ENCODE measurements at places on chromosomes 7 and 10. TPM values are rescaled to one million over a fixed set of nuclear protein-coding genes. Genes with fewer than 3 reads are reported as not detected.

Gene KLLN
- total RNA-seq: 0.46 TPM

Gene CD36
- 0.65 TPM for total RNA-seq

Gene UNCX
- total RNA-seq: not detected

Gene OR2A5
- total RNA-seq: not detected

DNA sequence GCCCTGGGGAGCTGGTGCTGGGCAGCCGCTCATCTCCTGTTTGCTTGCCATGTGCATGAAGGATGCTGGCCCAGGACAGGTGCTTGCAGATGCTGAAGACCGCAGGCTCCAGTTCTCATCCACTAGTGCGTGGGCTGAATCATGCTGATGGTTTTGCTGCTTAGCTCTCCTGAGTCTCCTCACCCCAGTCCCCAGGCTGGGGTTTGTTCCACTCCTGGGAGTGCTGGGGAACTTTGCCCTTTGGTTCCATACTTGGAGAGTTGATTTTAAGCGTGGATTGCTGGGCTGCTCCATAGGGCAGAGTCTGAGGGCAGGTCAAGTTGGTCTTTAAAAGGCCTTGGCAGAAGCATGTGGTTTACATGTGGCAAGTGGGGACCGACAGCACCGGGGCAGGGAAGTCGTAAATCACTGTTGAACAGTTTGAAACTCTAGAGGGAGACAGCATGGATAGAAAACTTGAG, 9.1 kb downstream of the DYNC2I1 start:
- no peak for DNase-seq

- DNase-seq: no peak
Observed at GRCh38 chr10:3530783-3531645, 254.0 kb downstream of the KLF6 start.

- DNase-seq: no peak
Observed at GRCh38 chr7:137715121-137715520, 131.7 kb downstream of the DGKI start.

DNA sequence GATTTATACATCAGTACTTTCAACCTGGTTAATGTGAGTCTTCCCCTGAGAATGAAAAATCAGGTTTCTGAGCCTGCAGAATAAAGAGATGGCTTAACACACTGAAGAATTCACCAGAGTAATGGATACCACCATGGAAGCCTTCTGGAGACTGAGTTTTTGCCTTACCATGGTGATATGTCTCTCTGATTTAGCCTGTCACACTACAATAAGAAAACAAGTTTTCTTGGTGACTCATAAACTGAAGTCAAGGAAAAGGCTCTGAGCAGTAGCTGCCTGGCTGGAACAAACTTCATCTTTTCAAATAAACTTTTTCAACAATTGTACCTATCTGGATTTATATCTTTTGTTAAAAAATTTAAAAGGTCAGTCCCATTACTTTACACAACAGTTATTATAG, 229.0 kb downstream of the PRPF18 start:
- no peak for DNase-seq

DNA sequence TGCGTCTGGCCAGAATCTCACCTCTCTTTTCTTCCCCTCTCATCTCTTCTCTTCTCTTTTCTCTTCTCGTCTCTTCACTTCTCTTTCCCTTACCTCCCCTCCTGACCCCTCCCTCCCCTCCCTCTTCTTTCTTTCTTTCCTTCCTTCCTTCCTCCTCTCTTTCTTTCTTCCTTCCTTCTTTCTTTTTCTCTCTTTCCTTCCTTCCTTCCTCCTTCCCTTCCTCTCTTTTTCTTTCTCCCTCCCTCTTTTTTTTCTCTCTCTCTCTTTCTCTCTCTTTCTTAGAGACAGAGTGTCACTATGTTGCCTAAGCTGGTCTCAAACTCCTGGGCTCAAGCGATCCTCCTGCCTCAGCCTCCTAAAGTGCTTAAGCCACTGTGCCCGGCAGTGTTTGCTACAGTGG, 4.6 kb upstream of the GTF2IRD1 start:
- no peak for DNase-seq

- DNase-seq: no peak
Observed at GRCh38 chr7:27966219-27966780, 214.3 kb downstream of the JAZF1 start.

DNA sequence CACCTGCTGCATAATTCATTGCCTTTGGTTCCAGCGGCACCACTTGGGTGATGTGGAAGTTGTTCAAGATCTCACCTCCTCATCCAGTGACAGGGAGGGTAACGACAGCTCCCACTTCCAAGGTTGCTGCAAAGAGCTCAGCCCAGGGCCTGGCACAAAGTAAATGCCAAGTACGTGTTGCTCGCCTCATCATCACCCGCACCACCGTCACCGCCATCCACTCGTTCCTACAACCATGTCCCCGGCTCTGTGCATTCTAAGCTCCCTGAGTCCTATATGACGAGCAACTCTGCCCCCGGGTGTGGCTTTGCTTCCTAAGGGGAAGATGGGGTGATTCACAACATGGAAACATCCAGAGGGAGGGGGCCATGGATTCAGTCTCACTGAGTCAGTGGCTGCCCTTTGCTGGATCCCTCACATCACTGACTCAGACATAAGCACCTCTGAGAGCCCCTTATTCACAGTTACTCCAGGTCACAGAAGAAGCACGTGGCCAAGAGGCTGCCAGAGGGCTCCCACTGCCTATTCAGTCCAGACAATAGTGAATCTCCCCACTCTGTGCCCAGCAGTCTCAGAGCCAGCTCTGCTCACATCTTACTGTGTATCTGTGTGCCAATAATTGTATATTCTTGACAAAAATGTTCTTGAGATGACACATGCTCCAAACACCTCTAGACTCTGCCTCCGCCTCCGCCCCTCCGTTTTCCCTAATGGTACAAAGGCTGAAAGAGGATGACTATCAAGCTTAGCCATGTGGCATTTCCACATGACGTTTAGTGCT, 159.1 kb downstream of the GFRA1 start:
- no peak for DNase-seq

DNA sequence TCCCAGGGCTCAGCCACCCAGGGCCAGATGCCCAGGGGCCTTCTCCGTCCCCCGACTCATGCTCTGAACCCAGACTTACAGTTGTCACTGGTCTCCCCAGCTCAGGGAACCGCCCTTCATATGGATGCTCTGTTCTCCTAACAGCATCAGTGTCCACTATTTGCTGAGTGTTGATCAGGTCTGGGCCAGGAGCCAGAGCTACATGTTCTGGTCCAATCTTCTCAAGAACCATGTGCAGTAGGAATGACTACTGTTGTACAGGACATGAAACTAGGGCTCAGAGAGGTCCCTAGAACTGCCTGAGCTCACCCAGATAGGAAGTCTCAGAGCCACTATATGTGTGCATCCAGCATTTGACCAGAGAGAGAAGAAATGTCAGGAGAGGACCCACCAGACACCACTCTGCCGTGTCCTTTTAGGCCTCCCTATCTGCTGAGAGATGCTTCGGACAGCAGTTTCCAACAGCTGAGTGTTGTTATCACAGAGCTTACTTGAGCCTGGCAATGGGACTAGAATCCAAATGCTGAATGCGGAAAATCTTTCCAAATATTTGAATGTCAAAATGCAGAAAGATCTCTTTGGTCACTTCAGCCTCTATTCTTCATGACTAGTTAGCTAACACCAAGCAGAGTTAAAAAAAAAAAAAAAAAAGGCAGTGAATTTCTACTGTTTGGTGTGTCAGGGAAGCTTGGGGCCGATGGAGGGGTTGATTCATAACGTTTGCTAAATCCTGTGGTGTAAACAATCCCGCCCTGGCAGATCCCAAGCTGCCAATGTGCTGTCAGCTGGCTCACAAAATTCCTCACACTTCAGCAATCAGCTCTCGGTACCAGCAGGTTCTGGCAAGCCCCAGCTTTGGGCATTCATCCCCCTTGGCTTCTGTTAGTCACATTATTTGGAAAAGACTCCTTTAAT, 246.1 kb downstream of the TNS3 start:
- no peak for DNase-seq

- DNase-seq: no peak
Observed at GRCh38 chr7:145009876-145010275, 174.0 kb upstream of the TPK1 start.

- no peak for DNase-seq
Observed at GRCh38 chr7:6350433-6351058, 78.1 kb upstream of the CYTH3 start.

DNA sequence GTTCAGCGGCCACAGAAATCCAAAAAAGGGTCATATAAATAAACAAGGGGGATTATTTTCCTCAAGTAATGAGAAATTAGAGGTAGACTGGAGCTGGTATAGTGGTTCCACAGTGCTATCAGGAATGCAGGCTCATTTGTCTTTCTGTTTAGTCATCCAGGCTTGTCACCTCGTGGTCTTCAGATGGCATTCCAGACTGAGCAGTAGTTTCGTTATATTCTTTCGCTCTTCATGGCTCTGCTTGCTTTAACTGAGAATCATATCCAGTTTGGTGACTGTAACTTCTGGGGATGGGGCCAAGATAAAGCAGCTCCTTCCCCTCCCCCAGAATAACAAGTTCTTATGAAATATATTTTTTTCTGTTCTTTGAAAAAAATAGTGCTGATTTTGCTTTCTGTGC, 9.5 kb downstream of the ANKIB1 start:
- DNase-seq: no peak
